ENCODE measurements at places on chromosomes 6 and 20. TPM values are rescaled to one million over a fixed set of nuclear protein-coding genes. Genes with fewer than 3 reads are reported as not detected.

Gene OVOL2
- total RNA-seq = not detected

Gene TUBB1
- total RNA-seq = 59.5 TPM

Gene IP6K3
- 7.0 TPM for total RNA-seq

Gene FAM217A
- not detected for total RNA-seq

Gene TRIM10
- total RNA-seq = 0.75 TPM

Gene EYS
- 0.09 TPM for total RNA-seq

Gene FUT9
- total RNA-seq = not detected

Gene SRSF6
- 33.8 TPM for total RNA-seq

Gene IMPG1
- total RNA-seq = not detected

Gene C20orf96
- total RNA-seq = 1.2 TPM

Gene PRR18
- 1.2 TPM for total RNA-seq

Gene SIGLEC1
- 7.5 TPM for total RNA-seq

Gene CRISP3
- 0.08 TPM for total RNA-seq

Gene SLC52A3
- total RNA-seq = not detected

Gene SLC22A1
- 407 TPM for total RNA-seq

Gene SNX21
- 10.6 TPM for total RNA-seq

Gene DEFB126
- total RNA-seq = not detected

Gene ZBP1
- 0.14 TPM for total RNA-seq

Gene CDC5L
- 12.3 TPM for total RNA-seq

Gene GLP1R
- total RNA-seq = not detected

Gene BPHL
- total RNA-seq = 33.4 TPM

Gene ULBP2
- 0.14 TPM for total RNA-seq

Gene SCUBE3
- total RNA-seq = 0.09 TPM

Gene ADGRF5
- 19.9 TPM for total RNA-seq

Gene PARD6B
- total RNA-seq = 8.8 TPM

Gene C4A
- 1,584 TPM for total RNA-seq

Gene C6orf141
- 0.84 TPM for total RNA-seq

Gene UNC5CL
- 41.9 TPM for total RNA-seq

Gene PRKN
- total RNA-seq = 3.9 TPM

Gene ANKRD66
- not detected for total RNA-seq

Gene TEAD3
- 1.9 TPM for total RNA-seq

Gene MMS22L
- 14.9 TPM for total RNA-seq
